Stimulated activated CD8-positive, alpha-beta memory T cell treated with anti-CD3 and anti-CD28 coated beads, Interleukin-7, amount 100 ng/mL, for 1 hour (primary cell): ENCODE measurements at places on chromosomes 6 and 20.

GRCh38 chr20:19995220-19995863, 21.8 kb upstream of the NAA20 start:
- DNase-seq = no peak

GRCh38 chr20:33651562-33652048, 10.5 kb upstream of the C20orf144 start:
- DNase-seq = no peak

DNA sequence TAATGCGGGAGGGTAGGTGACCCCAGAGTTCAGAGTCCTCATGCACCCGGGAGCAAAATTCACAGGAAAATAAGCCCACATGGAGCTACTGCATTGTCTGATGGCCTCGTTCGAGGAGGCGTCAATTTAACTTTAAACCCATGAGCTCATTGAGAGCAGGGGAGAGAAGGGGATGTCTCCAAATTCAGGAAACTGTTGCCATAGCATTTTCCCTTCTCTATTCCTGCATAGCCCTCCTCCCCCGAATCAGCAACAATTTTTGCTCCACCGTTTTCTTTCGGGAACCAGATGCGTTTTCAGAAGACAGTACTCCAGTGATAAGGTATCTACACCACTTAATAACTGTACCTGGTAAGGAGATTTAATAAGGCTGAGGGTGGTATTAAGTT, 324 bp upstream of the LAMP5 start:
- DNase-seq = no peak

- DNase-seq = no peak
Observed at GRCh38 chr6:26240157-26241032, 124.6 kb upstream of the BTN3A2 start.

DNA sequence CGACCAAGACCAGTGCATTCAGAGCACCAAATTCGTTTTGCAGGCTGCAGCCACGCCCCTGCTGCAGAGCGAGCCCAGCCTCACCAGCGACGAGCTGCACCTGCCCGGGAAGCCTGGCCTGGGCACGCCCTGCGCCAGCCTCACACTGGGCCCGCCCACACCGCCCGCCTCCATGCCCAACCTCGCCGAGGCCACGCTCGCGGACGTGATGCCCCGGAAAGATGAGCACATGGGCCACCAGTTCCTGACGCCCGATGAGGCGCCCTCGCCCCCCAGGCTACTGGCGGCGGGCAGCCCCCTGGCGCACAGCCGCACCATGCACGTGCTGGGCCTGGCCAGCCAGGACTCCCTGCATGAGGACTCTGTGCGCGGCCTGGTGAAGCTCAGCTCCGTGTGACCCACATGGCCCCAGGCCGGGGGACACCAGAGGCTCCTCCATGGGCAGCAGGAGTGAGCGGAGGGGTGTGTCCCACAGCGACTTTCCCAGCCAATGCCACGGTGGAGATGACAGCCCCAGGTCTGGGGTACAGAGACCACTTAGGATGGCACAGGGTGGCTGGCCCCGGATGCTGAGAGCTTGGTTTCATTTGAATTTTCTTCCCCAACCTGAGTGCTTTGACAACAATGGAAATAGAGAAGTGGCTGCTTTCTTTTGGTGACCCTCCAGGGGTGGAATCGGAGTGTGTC, 150.2 kb upstream of the SNX9 start:
- no peak for DNase-seq

DNA sequence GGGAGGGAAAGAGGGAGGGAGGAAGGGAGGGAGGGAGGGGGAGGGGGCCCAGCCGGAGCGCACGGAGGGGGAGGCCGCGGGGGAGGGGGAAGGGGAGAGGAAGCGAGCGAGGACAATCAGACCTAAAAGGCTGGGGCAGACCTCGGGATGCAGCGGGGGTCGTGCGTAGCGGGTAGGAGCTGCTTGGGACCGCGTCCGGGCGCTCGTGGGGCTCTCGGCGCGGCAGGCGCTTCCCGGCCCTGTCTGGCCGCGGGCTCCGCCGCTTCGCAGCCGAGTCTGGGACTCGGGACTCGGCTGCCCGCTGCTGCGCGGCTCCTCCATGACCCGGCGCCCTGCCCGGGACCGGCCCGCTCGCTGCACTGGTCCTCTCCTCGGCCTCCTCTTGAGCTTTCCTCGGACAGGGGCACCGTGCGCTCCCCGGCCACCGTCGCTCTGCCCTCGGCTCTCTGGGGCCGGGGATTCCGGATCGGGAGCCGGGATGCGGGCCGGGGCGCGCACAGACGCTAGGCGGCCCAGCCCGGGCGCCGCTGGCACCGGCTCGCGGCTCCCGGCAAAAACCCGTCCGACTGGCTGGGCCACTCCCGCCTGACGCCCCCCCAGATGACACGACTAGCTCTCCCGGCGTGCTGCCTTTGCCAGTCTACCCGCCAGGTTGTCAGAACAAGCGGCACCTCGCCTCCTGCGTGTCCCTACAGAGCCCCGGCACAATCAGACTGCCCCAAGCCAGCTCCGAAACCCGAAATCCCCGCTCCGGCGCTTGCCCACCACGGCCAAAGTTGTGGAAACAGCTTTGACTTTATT, 2.2 kb downstream of the TFAP2A start:
- no peak for DNase-seq

GRCh38 chr6:20708367-20709124, 174.3 kb downstream of the CDKAL1 start:
- DNase-seq = no peak
